Activated naive CD4-positive, alpha-beta T cell treated with anti-CD3 and anti-CD28 coated beads for 36 hours (primary cell): ENCODE measurements at places on chromosomes 13 and 19. TPM values are rescaled to one million over a fixed set of nuclear protein-coding genes. Genes with fewer than 3 reads are reported as not detected.

DNA sequence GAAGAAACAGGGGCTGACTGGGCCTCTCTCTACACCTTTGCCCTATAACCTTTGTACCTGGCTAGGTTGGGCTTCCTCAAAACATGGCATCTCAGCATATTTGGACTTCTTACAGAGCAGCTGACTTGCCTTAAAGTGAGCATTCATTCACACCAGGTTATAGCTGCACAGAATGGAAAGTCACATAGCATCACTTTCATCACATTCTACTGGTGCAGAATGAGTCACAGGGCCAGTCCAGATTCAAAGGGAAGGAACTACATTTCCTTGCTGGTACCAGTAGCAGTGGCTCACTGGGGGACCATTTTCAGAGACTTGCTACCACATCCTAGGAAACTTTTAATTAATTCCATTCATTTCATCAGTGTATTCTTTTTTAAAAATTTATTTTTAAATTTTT, 20.3 kb upstream of the TPTE2 start:
- peaks cover 2% of the 10 kb centered on the region for H3K36me3 ChIP-seq
- H3K27me3 ChIP-seq = peaks cover 2% of the 10 kb centered on the region
- no peak overlapping the region for H3K27ac ChIP-seq
- peaks cover 3% of the 10 kb centered on the region for H3K4me1 ChIP-seq
- peak; percentile 27 for DNase-seq

GRCh38 chr13:88601949-88602348, 930.8 kb downstream of the SLITRK5 start:
- H3K4me3 ChIP-seq = no peak overlapping the region
- no peaks in the 10 kb centered on the region for H3K4me1 ChIP-seq
- no peaks in the 10 kb centered on the region for H3K27me3 ChIP-seq
- no peak for DNase-seq

- H3K4me1 ChIP-seq = peaks cover 37% of the 10 kb centered on the region
- DNase-seq = peak; percentile 60
- peak overlapping the region; percentile 96 for H3K4me3 ChIP-seq
- H3K36me3 ChIP-seq = peaks cover 25% of the 10 kb centered on the region
- peak overlapping the region; percentile 100 for H3K27ac ChIP-seq
Observed at GRCh38 chr19:46602392-46603194, 1.5 kb downstream of the CALM3 start.

The ALOX5AP gene
- 21.3 TPM for total RNA-seq

The GAPDHS gene
- total RNA-seq = not detected

The DNAAF3 gene
- total RNA-seq = not detected
